ENCODE measurements at places on chromosomes 3 and 15.

- DNase-seq = no peak
Measured at GRCh38 chr15:101478701-101479341, 10.7 kb downstream of the PCSK6 start.

- no peak for DNase-seq
Measured at GRCh38 chr3:168476360-168476980, 380.7 kb upstream of the GOLIM4 start.

DNA sequence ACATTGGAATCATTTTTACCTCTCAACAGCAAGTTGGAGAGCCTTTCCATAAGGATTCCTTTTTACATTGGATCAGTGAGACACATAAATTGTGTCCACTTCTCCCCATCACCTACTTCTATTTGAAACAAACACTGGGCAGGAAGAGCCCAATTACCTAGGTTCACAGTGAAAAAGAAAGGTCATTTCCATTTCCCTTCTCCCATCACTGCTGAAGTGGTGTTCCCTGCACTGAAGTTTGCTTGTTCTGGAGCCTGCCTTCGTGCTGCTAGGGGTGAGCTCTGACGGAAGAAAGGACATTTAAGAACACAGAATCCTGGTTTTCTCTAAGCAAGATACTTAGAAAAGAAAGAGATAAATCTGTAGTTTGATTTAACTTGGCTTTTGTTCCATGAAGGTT, 123.8 kb upstream of the ZBTB20 start:
- DNase-seq = no peak

DNA sequence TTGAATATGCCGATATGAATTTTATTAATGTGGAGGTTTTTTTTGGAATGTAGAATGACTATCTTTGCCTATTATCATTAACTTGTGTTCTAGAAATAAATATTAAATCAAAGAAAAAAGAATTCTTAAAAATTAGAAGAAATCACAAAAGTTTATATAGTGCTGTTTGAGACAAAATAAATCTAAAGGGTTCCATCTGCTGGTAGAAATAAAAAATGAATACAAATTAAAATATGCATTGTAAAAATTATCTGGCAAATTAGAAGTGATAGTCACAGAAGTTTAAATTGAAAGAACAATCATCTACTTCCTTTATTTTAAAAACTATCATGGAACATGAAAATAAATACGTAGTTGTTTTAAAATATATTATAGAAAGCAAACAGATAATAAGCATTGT, 22.7 kb upstream of the ZBTB20 start:
- no peak for DNase-seq

- DNase-seq = no peak
Measured at GRCh38 chr3:7508821-7509220, 647.9 kb downstream of the GRM7 start.

DNA sequence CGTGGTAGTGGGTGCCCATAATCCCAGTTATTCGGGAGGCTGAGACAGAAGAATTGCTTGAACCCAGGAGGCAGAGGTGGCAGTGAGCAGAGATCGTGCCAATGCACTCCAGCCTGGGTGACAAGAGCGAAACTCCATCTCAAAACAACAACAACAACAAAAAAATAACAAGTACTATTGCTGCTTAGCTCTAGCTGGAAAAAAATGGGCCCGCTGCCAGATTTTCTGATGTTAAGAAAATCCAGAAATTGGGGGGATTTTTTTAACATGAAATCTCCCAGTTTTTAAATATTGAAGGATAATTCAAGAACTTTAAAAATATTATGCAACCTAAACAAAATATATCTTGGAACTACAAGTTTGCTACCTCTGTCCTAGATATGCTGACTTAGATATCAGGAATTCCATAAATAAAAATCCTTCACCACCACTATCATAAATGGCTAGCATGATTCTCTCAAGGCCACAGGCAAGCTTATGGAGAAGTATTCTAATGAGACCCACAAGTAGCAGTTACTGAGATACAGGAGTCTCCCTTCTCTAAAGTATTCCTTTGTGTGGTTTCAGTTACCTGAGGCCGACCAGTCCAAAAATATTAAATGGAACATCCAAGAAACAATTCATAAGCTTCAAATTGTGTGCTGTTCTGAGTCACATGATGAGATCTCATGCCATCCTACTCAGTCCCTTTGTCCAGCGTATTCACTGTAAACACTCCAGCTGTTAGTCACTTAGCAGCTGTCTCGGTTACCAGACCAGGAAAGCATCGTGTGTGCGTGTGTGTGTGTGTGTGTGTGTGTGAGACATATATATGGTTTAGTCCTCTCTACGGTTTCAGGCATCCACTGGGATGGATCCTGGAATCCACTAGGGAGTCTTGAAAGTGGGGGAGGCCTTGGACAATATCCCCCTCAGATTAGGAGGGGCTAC, 277.2 kb downstream of the TBL1XR1 start:
- no peak for DNase-seq

DNA sequence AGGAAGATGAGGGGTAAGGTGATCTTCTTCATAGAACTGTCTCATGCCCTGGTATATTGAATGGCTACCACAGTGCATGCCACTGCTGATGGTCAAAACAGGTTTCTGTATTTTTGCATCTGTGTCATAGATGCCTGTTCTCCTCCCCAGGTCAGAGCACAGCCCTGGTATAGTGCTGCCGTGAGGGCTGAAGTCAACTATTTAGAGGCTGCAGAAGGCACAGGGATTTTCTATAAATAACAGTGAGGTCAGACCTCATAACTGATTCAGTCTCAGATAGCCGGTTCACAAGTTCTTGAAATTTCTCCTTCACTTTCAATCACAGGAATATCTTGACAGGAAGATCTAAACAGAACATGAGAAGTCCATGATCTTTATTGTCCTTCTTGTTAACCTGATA, 99.2 kb upstream of the NUDT16 start:
- DNase-seq = no peak
